ENCODE measurements at places on chromosomes 11 and 22. TPM values are rescaled to one million over a fixed set of nuclear protein-coding genes. Genes with fewer than 3 reads are reported as not detected.

DNA sequence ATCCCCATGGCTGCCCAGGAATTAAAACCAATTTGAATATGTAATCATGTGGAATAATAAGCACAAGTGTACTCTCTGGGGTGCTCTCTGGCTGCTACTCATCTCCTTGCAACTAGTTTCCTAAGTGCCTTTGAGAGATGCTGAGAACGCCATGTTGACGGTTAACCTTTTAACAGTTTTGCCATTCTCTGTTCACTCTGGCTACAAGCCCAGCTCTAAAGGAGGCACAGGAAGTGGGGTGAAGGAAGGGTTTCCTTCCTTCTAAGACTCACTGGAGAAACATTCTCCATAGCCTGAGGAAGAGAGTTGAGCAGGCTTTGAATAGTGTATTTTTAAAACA is 122.0 kb upstream of the ZC3H12C start:
- DNase-seq: peak; percentile 68

P2RY2 gene
- 0.12 TPM for total RNA-seq

DNA sequence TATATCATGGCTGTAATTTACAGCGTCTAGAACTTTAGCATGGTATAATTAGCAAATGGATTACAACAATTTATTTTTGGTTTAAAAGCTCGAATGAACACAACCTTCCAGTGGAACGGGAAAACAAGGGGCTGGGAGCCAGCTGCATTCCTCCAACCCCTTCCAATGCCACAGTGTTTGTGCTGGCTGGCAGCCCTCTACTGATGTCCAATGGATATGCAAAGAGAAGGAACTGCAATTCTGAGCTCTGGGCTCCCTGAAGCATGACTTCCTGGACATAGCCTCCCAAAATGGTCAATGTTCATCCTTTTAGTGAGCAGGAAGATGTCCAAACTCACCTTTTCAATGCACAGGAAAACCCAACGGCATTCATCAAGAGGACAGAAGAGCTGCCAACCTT is 288.3 kb downstream of the TENM4 start:
- peak; percentile 49 for DNase-seq

- DNase-seq: no peak
These were observed 103.6 kb downstream of the MPPED1 start for GRCh38 chr22:43515411-43515810.

- peak; percentile 92 for DNase-seq
These were observed 842 bp downstream of the HEPACAM start for GRCh38 chr11:124934862-124935547.

DNA sequence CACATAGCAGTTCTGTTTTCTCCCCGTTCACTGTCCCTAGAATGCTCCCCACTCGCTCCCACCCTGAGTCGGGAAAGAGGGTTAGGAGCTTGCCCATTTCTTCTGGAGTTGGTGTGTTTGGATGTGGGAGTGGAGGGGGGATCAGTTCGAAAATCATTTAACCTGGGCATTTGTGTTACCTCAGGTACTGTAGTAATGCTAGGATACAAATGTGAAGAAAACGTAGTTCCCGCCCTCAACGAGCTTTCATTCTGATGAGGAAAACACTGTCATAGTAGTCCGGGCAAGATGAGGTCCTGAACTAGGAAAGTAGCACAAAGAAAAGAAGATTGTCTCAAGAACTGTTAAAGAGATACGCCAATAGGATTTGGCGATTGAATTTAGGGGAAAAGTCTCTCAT is 539 bp downstream of the SDHD start:
- DNase-seq: no peak

ZNF214 gene
- 0.93 TPM for total RNA-seq

DNA sequence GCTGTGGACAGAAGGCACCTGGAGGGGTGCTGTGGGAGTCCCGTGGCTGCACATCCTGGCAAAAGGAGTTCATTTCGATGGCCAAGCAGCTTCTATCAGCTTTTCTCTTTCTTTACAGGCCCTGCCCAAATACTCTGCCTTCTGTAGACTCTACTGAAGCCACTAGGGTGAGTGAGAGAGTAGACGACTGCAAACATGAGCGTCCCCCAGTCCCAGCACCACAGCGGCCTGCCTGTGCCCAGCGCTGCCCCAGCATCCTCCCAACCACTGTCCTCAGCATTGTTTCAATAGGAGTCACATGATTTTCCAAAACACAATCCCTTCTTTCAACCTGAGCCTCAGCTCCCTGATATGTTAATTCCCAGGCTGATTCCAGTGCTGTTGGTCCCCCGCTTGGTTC is 110.0 kb downstream of the KIRREL3 start:
- DNase-seq: no peak

TTC36 gene
- total RNA-seq: 0.84 TPM

- DNase-seq: no peak
These were observed 1506.5 kb downstream of the TBC1D22A start for GRCh38 chr22:48268771-48269552.

DNA sequence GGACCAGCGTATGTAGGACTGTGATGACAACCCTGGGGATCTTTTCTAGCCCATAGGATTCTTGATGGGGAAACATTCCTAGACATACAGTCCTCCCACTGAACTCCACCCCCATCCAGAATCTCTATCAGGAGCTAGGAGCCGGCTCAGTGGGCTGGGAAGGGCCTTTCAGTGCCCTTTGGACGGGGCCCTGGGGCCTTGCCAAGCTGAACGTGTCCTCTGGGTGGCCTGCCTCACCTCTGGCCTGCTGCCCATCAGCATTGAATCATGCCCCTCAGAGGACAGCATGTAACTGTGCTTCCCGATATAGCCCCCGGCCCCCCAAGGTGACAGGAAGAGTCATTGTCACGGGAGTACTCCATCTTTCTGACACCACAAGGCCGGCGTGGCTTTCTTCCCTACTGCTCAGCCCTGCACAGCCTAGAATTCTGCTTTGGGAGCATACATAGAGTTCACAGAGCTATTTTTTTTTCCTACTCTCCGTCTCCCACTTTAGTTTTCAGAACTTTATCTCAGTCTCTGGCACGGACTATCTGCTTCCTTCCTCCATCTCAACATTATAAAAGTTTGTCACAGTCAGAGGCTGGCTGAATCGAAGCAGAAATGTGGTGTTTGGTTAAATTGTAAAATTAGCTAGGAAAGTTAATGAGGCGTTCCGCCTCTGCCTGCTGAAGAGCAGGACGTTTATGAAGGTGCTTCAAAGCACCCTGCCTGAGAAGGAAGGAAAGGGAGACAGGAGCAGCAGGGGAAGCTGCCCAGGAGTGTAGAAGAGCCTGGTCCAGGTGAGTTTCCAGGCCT is 111.9 kb downstream of the ZBTB16 start:
- no peak for DNase-seq
